ENCODE measurements at places on chromosomes 4 and X. TPM values are rescaled to one million over a fixed set of nuclear protein-coding genes. Genes with fewer than 3 reads are reported as not detected.

ATG4A gene
- 3.9 TPM for total RNA-seq

TMEM150C gene
- total RNA-seq, result 5.0 TPM

PROM1 gene
- 196 TPM for total RNA-seq

SRPX gene
- total RNA-seq, result 2.2 TPM

CDS1 gene
- 18.1 TPM for total RNA-seq

XAGE1A gene
- total RNA-seq, result not detected

SPIN2B gene
- 14.2 TPM for total RNA-seq

NLRP2B gene
- total RNA-seq, result not detected

SPANXN3 gene
- not detected for total RNA-seq

MTTP gene
- total RNA-seq, result 0.77 TPM
